ENCODE measurements at places on chromosomes 4 and X.

- DNase-seq: peak; percentile 5
These were observed 795 bp upstream of the BRWD3 start for GRCh38 chrX:80810365-80810978.

- DNase-seq: no peak
These were observed 12.4 kb upstream of the ADH7 start for GRCh38 chr4:99447513-99447912.

GRCh38 chrX:40964008-40964407, 121.2 kb upstream of the USP9X start:
- DNase-seq: no peak

- DNase-seq: no peak
These were observed 106.0 kb upstream of the NKX1-1 start for GRCh38 chr4:1512051-1512737.

GRCh38 chrX:153631907-153632594, 15.0 kb upstream of the DUSP9 start:
- DNase-seq: no peak

DNA sequence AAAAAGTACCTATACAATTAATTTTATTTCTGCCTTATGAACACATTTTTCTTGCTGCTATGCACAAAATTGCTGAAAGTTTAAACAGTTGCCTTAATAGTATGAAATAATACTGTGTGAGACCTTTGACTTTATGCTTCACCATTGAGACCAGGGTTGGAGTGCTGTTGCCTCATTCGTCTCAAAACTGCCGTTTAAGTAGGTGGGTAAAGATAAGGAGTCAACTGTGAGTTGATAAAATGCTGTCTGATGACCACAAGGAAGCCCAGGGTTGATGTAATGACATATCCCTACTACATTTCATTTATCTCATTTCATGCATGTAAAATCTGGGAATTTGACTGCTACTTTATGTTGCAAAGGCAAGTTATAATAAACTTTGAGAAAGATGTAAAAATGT, 23.4 kb downstream of the STK26 start:
- DNase-seq: no peak

GRCh38 chr4:110527156-110527555, 51.2 kb downstream of the ENPEP start:
- DNase-seq: no peak

- peak; percentile 4 for DNase-seq
These were observed 24.1 kb upstream of the PBDC1 start for GRCh38 chrX:76148753-76149152.

DNA sequence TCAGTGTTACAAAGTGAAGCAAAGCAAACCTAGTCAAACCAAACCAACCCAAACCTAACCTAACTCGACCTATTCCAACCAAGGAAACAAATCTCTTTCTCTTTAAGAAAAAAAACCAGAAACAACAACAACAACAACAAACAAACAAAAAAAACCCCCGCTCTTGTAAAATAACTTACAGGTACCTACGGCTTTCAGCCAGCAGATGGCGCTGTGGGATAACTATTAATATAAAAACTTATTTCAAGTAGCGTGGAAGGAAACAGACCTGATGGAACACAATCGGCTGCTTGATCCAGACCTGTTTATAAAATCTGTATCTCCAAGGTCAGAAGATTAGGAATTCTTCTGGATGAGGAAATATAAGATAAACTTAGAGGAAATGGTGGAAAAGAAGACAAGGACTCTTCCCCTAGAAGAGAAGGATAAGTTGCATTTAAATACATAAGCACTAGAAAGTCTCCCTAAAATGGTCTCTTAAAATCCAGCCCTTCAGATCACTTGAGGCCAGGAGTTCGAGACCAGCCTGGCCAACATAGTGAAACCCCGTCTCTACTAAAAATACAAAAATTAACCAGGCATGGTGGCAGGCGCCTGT, 34.4 kb upstream of the CDKL5 start:
- DNase-seq: peak; percentile 63

DNA sequence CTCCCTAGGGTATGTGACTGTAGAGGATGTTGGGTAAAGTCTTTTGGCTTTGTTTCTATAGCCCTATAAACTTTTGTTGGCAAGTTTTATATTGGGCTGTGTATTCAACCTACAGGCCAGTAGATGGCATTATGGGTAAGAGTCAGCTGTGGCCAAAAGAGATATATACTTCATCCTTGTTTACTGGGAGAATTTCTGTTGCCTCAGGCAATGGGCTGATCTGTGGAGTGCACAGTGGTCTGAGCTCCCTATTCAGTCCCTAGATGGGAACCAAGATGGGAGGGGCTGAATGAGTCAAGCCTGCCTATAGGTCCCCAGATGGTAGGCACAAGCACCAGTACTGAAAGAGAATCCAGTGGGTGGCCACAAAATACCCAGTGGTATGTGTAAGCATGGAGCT, 580.6 kb downstream of the EPHA5 start:
- no peak for DNase-seq

DNA sequence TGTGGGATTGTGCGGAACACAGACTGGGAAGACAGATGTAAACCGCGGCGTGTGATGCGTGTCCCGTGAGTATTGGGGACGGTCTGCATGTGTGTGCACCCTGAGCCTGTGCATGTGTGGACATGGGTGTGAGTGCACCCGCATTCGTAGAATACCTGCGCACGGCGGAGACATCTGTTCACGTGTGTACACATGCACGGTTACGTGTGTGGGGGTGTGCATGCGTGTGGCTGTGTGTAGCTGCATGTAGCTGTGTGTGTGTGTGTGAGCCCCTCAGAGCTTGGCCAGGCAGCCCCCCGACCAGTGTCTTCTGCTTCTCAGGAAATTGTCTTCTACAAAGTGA, 19.6 kb downstream of the ATP5ME start:
- DNase-seq: no peak

DNA sequence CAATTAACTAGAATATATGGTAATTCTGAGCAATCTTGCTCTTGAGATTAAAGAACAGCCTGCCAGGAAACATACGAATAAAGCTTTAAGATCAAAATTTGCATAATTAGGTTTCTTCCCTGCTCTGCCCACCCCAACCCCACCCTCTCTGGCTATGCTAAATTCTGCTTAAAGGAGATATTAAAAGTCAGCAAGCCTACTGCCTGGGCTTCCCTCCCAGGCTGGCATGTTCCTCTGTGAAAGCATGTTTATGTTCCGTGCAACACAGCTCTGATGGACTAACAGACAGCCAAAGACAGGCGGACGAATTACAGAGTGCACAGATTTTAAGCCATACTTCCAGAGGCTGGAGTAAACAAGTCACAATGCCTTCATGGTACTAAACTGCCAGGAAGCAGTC, 28.4 kb downstream of the CD99L2 start:
- DNase-seq: no peak

DNA sequence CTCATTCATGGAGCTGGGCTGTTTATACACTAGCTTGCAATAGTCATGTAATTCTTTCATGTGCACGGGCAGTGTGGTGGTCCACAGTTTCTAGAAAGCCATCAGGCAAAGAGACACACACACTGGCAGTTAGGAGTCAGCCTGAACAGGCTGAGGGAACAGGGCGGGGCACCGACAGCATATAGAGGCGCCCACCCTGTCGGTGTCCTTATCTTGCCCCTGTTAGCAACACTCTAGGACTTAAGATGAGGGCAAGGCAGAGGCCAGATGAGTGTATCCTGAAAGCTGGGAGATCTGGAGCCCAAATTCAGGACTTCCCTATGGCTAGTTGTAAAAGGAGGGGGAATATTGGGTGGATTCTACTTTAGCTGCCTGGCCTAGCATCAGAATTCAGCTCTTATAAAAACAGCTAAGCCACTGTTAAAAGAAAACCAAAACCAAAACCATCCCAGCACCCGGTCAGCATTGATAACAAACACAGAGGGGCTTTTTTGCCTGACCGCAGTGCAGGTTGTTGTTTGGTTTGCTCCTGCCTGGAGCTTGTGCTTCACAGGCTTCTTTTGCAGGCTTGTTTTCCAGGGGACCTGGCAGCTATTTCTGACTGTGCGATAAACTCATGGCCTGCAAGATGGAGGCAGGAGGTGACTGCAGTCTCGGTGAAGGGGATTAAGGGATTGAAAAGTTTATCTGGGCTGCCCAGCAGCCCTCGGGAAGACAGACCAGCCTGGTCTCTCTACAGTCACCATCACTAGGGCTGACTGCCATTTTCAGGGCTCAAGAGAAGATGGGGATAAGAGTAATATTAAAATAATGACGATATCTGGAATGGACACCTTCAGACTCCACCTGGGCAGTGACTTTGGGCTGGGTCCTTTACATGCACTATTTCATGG, 638.9 kb downstream of the MID1IP1 start:
- DNase-seq: no peak

- DNase-seq: no peak
These were observed 196.3 kb upstream of the ANXA3 start for GRCh38 chr4:78355306-78355705.

- DNase-seq: no peak
These were observed 506.1 kb downstream of the RPA4 start for GRCh38 chrX:97389761-97390192.

DNA sequence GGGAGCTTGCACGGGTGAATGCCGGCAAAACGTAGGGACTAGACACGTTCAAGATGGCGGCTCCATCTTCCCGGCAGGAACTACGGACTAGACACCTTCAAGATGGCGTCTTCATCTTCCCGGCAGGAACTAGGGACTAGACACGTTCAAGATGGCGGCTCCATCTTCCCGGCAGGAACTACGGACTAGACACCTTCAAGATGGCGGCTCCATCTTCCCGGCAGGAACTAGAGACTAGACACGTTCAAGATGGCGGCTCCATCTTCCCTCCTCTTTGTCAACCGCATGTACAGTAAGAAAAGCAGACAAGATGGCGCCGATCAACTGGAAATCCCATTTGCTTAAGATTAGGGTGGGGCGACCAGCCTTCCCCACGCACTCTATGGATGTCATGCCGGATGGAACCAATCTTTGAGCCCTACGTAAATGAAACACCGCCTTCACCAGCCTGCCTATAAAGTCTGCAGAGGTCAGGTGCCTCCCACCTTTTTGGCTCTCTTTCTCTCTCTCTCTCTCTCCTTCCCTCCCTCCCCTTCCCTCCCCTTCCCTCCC, 222.4 kb downstream of the CRLF2 start:
- no peak for DNase-seq

DNA sequence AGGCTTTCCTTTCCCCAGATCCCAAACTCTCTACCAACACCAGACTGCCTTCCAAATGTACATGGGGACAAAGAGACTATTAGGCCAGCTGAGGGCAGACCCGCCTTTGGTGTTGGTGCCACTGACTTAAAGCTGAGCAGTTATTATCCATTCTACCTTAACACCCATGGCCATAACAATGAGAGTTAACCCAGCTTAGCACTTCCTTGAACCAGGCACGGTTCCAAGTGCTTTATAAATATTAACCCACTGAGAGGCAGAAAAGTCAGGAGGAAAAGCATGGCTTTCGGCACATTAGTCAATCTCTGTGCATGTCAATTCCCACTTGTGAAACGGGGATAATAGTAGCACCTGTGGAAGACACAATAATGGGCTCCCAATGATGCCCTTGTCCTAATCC, 243.1 kb upstream of the ANXA3 start:
- DNase-seq: no peak

DNA sequence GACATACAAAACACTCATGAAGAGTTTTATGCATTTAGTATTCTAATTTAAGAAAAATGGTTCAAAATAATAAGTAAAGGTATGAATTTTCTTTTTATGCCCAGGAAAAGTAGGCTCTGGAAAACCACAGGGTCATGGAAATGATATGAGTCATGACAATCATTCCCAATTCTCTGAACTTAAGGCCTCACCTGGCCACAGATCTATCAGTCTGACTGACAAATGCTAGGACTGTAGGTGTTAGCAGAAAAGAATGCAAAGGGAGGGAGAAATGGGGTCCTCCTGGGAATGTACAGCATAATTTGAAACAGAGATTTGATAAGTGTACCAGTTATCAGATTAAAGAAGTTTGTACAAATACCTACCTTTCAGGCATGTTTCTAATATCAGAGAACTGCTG, 270.5 kb upstream of the ARSJ start:
- DNase-seq: no peak

GRCh38 chrX:110210417-110211139, 107.3 kb downstream of the AMMECR1 start:
- no peak for DNase-seq

- no peak for DNase-seq
These were observed 518.7 kb downstream of the C4orf33 start for GRCh38 chr4:129614611-129615010.

DNA sequence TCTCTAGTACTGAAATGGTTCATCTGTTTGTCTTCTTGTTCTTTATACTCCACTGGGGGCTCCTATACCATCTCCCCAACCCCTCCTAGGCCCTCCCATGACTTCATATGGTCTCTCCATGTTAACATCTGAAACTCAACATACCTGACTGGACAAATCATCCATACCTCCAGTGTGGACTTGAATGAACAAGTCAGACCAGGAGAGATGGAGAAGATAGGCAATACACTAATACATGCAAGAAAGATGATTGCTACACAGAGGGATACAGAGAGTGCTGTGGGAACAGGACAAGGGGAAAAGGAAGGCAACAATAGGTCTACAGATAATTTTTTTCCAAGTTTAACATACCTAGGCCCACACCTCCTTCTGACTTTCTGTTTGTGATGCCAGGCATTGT, 175.1 kb downstream of the FHIP1A start:
- DNase-seq: no peak

- DNase-seq: no peak
These were observed 929 bp downstream of the MAB21L2 start for GRCh38 chr4:150582873-150583286.

DNA sequence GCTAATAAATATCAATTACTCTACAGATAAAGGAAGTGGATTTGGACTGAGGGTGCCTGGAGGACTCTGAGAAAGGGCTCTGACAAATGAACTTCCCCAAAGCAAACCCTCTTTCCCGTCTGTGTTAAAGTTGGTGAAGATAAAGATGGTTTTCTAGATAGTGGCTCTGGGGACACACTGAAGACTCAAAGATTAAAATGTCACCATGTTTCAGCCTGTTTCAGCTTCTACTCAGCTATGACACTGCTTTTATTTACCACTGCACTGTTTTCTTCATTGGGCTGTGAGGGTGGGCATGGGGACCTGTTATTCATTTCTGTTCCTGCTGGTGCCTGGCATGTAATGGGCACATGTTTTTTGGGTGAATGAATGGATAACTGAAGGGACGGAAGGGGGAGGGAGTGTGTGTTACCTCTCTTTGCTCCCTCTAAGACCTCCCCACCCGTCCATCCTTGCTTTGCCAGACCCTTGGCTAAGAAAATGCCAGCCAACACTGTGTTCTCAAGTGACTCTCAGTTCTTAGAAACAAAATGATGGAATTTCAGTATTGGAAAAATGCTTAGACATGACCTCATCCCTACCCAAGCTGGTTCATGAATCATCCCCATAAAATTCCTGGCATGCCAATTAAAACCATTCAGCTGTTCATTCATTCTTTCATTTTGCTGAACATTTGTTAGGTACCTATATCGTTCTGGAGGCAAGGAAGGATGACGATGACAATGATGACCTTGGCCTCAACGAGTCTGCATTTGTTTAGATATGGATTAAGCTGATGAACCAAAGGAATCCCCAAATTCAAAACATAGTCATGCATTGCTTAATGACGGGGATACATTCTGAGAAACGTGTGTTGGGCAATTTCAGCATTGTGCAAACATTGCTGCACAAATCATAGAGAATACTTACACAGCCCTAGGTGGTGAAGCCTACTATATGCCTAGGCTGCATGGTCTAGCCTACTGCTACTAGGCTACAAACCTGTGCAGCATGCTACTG, 13.4 kb upstream of the STK32B start:
- DNase-seq: no peak
